NCI-H2029 treated with DMSO at 0.1 percent for 48 hours (cell line): ENCODE measurements at places on chromosomes 7 and 10.
A peak's percentile ranks its signal among the peaks of the same experiment; 100 is the strongest.

DNA sequence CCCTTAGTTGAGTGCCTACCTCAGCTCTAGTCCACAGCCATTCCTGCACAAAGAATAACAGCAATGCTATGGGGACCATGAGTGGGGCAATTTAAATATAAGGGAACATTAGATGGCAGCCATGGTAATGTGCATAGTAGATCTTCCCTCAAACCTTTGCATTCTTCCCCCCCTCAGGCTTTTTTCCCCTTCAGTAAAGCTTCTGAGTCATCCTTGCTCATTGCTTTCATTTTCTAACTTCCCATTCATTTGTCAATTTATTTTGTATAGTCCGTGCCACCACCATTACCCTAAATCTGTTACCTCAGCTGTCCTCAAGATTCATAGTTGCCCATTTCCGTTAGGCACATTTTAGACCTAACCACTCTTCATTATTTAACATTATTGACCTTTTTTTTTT lies 10.7 kb downstream of the HECTD2 start:
- DNase-seq: no peak

GRCh38 chr10:101055411-101055810 lies 6.4 kb upstream of the KAZALD1 start:
- no peak for DNase-seq

- no peak for DNase-seq
Observed at GRCh38 chr10:31322647-31323046, 3.6 kb downstream of the ZEB1 start.

GRCh38 chr10:132961787-132962622 lies 19.6 kb upstream of the CFAP46 start:
- DNase-seq: peak; percentile 13

- no peak for DNase-seq
Observed at GRCh38 chr7:98115746-98116525, 9.3 kb downstream of the LMTK2 start.

- DNase-seq: no peak
Observed at GRCh38 chr10:110076559-110077318, 69.0 kb downstream of the ADD3 start.

GRCh38 chr10:97134110-97134509 lies 51.6 kb downstream of the SLIT1 start:
- no peak for DNase-seq

DNA sequence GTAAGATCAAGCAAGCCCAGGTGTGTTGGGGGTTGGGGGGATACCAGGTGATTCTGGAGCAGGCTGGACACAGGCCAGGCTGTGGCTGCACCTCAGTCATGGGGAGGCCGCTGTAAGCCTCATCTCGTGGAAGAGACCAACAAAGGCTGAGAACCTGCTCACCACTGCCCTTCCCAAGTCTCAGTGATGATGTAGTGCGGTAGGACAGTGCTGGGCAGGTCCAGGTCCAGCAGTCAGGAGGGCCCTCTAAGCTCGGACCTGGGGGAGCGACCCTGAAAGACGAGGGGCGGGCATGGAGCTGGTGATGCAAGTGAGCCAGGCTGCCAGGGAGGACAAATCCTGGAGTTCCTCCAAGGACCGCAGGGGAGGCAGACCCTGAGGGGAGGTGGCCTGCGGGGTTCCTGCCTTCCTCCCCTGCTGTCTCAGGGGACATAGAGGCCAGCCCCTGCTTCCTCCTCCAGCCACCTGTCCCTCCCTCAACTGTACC lies 3.3 kb upstream of the PWWP2B start:
- no peak for DNase-seq
